ENCODE measurements at places on chromosomes 11 and 22.
A peak's percentile ranks its signal among the peaks of the same experiment; 100 is the strongest.

DNA sequence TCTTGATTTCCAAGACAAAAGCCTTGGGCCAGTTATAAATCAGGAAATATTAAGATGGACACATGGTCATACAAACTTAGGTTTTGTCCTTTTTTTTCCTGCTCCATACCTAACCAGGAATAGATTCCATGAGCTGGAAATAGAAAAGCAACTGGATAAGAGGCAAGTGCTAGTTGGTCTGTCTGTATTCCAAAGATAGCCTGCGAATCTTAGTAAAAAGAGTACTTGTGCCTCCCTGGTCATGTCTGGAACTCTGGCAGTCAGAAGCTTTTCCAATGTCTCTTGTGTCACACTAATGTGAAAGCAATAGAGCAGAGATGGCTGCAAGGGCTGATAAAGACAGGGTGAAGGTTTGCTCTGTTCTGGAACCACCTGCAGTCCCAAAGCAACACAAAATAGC, 590.2 kb upstream of the ANO5 start:
- DNase-seq = no peak

DNA sequence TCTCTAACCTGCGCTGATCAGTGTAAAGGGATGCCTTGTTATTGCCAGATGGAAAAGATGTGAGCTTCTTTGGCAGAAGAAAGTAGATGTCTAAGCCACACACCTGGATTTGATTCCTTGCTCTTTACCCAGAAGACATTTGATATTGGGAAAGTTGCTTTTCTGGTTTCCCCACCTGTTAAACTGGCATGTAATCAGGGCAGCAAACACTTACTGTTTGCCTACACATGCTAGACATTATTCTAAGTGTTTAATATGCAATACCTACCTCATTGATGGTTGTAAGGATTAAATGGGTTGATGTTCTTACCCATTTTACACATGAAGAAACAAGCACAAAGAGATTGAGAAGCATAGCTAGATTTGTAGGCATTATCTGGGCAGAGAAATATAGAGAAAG, 16.6 kb downstream of the ASRGL1 start:
- DNase-seq = no peak

- DNase-seq = no peak
These were observed 334.5 kb downstream of the CTTN start for GRCh38 chr11:70732881-70733196.

GRCh38 chr11:65639623-65640482, 2.0 kb downstream of the SIPA1 start:
- DNase-seq = no peak

- no peak for DNase-seq
These were observed 37.3 kb downstream of the C11orf96 start for GRCh38 chr11:43979571-43980219.

DNA sequence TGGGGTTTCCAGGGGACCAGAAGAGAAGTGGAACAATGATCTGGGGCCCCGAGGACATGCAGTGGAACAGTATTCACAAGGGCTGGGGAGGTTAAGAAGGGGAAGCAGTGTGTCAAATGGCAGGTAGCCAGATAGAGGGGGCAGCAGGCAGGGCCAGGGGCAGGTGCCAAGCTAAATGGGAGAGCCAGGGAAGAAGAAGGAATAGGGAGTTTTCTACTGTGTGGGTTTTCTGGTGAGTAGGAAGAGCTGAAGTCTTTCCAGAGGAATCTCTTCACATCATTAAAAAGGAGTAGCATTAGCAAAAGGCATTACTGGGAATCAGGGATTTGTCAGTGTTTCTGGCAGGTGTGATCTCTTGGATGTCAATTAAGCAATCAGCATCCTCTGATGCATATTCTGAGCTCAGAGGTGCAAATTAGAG, 55.8 kb downstream of the IRAG1 start:
- DNase-seq = no peak

DNA sequence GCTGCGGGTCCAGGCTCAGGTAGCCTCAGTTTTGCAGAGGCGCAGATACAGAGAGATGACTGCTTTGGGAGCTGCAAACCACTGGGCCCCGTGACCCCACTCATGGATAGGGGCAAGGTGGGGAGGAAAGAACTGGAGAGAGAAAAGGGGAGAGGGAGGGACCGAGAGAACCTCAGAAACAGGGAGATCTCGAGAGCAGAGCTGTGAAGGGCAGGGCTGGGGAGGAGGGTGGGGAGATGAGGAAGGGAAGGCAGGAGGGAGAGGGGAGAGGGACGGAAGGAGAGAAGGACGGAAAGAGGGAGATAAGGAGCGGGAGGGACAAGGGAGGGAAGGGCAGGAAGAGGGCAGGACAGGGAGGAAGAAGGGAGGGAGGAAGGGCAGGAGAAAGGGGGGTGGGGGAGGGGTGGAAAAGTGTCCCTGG, 46.3 kb downstream of the IGLL1 start:
- no peak for DNase-seq

GRCh38 chr11:19703211-19703610, 9.4 kb upstream of the NAV2 start:
- no peak for DNase-seq

DNA sequence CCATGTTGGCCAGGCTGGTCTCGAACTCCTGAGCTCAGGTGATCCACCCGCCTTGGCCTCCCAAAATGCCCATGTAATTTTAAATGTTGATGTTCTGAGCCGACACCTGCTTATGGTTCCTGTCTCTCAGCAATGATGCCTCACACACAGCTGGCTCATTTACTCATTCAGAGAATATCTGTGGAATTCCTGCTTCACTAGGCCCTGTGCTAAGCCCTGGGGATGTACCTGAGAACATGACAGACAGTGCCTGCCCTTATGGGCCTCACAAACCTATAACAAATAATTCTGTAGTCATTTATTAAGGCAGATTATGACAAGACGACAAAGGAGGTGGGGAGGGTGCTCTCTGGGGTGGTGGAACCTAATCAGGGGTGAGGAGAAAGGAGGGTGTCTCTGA, 93.7 kb downstream of the PRR5L start:
- DNase-seq = no peak

DNA sequence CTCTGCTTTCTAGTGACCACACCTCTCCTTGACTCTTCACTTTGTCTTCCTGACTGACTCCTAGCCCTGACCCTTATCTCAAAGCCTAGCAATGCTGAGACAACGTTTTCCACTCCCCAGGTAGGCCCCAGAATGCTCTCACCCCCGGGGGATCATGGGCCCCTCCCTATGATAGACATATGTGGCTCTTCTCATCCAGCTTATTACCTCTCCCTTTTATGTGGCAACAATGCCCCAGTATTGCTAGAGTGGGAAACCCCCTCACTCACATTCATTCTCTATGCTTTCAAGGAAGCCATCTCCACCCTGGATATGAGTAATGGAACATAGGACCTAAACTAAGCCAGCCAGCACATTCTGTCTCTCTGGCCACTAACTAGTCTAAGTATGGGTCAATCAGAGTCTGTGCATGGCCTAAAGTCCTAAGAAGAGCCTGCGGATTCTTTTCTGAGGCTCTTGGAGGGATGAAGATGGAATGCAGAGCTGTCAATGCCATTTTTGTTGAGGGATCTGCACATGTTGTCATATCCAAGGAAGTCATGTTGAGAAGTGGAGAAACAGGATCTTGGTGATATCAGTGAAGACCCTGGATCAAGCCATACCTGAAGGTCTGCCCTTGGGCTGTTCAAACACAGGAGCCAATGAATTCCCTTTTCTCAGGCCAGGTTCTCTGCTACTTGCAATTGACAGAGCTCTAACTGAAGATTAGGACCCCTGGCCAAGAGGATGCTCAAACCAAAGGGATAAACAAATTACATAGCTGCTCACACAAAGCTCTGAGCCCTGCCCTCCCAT, 79.8 kb upstream of the GRK3 start:
- no peak for DNase-seq

DNA sequence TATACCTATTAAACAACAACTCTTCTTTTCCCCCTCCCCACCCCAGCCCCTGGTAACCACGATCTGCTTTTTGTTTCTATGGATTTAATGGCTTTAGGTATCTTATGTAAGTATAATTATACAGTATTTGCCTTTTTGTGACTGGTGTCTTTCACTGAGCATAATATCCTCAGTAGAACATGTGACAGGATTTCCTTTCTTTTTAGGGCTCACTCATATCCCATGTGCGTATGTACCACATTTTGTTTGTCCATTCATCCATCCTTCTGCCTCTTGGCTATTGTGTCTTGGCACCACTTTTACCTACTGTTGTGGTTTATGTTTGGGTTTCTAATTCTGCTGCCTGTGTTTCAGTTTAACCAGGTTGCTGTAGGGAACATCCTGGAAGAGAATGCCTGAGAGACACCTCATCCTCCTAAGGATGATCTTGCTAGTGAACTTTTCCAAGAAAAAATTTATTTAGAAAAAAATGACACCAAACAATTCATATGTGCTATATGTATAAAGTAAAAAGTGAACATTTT, 77.6 kb upstream of the SESN3 start:
- no peak for DNase-seq

DNA sequence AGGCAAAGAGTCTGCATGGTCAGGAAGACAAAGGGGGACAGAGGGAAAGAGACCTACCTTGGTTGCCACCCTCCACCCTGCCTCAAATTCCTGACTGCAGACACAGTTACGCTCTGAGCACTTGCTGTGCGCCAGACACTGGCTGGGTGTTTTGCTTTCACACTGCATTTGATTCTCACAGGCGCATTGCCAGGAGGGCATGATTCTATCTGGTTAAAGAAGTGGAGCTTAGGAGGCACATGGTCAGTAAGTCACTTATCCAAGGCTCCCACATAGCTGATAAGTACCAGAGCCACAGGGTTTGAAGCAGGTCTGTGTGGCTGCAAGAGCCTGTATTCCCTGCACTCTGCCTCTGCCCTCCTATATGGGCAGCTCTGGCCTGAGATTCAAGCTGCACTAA, 103.9 kb downstream of the TIMP3 start:
- DNase-seq = peak; percentile 92

- no peak for DNase-seq
These were observed 245.7 kb downstream of the ST3GAL4 start for GRCh38 chr11:126601136-126601535.

DNA sequence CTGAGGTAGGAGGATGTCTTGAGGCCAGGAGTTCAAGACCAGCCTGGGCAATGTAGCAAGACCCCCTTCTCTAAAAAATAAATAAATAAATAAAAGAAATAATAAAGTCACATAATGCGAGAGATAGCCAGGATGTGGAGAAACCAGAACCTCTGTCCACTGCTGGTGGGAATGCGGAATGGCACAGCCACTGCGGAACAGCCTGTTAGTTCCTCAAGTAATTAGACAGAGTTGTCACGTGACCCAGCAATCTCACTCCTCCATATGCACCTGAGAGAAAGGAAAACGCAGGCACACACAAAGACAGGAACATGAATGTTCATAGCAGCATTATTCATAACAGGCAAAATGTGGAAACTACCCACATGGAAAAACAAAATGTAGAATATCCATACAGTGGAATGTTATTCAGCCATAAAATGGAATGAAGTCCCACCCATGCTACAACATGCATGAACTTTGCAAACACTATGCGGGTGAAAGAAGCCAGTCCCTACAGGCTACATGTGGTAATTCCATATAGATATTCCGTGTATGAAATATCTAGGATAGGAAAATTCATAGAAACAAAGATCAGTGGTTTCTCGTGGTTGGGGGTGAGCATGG, 27.4 kb downstream of the LIF start:
- no peak for DNase-seq

DNA sequence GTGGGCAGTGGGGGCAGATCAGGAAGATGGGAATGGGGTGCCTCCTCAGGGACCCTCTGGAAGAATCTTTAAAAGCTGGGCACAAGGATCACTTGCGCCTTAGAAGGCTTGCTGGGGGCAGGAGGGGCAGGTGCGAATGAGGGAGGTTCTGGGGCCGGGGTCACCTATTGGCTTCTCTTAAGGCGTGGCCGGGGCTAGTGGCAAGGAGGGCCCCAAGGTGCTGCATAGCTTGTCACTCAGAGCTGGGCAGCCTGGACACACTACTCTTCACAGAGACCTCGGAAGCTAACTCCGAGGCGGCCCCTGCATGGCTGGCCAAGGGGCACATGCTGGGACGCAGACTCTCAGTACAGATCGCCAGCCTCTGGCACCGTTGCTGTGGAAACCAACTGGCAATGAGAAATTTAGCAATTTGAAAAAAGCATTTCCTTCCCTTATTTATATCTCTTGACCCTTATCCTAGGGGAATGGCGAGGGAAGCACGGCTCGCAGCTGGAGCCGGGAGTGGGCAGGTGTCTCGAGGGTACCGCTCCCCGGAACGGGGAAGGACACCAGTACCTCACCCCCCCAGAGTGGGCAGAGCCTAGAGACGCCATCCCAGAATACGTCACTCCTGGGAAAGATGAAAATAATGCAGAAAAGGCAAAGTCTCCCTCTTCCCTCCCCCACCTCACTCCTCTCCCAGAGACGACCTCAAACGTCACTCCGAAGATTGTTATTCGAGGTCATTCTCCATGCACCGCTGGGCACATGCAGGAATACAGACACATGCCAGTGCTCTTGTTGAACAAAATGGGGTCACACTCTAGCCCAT, 188.1 kb downstream of the CTTN start:
- DNase-seq = no peak

DNA sequence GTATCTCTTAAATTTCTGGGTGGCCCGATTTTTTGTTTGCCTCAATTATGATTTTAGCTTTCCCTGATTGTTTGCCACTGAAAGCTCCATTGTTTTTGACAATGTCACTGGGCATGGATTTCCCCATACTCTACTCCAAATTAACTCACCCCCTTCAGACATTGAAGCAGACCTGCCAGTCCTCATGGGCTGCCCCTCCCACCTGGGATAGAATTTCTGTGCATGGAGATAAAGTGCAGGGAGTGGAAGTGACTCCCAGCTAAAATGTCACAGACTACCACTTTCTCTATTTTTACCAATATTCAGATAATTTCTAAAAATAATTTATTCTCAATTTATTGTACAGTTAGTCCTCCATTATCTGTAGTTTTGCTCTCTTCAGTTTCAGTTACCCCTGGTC, 79.1 kb upstream of the CLPB start:
- peak; percentile 69 for DNase-seq

DNA sequence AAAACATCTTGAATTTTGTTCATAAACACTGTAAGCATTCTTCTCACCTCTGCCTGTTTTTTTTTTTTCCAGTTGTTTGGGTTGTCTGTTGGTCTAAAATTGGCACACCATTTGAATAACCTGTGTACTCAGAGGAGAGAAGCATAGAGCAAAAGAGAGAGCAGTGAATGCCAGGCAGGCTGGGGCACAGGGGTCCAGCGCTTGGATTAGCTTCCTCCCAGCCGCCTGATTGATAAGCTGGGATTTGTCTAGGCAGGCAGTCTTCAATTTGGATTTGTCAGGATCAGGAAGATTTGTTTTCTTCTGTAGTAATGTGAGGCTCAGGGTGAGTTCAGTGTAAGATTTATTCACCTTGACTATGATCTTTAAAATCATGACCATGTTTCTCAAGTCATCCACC, 59.0 kb downstream of the ARL14EP start:
- DNase-seq = no peak
